Fibroblast of lung (primary cell): ENCODE measurements at places on chromosomes 4 and X. TPM values are rescaled to one million over a fixed set of nuclear protein-coding genes. Genes with fewer than 3 reads are reported as not detected.

The LAMP2 gene
- total RNA-seq, result 172 and 182 TPM in 2 replicates

The CDS1 gene
- total RNA-seq, result 0.26 and 0.33 TPM in 2 replicates

The MAGEB10 gene
- not detected in 2 replicates for total RNA-seq

The NPNT gene
- 5.9 and 20.3 TPM in 2 replicates for total RNA-seq

The PABPC1L2B gene
- not detected in 2 replicates for total RNA-seq

The IL3RA gene
- total RNA-seq, result under 0.01 TPM in 1 of 2 replicates, not detected in the other
